ENCODE measurements at places on chromosomes 2 and 18. TPM values are rescaled to one million over a fixed set of nuclear protein-coding genes. Genes with fewer than 3 reads are reported as not detected.
A peak's percentile ranks its signal among the peaks of the same experiment; 100 is the strongest.

The CCBE1 gene
- total RNA-seq: 8.0 TPM

The GREB1L gene
- 0.26 TPM for total RNA-seq

The AFF3 gene
- 1.2 TPM for total RNA-seq

The KYNU gene
- total RNA-seq: 0.18 TPM

The XIRP2 gene
- total RNA-seq: 0.87 TPM

The POTEJ gene
- not detected for total RNA-seq

The TDRD15 gene
- total RNA-seq: not detected

The CCDC102B gene
- 3.1 TPM for total RNA-seq

GRCh38 chr2:221451862-221452788 is 120.0 kb downstream of the EPHA4 start:
- H3K4me3 ChIP-seq: no peak overlapping the region
- H3K36me3 ChIP-seq: peaks cover 18% of the 10 kb centered on the region
- H3K4me1 ChIP-seq: peaks cover 30% of the 10 kb centered on the region

GRCh38 chr2:118223992-118224894 is 136.0 kb downstream of the INSIG2 start:
- H3K4me3 ChIP-seq: peak overlapping the region; percentile 88
- H3K36me3 ChIP-seq: no peaks in the 10 kb centered on the region
- peaks cover 33% of the 10 kb centered on the region for H3K4me1 ChIP-seq
- peaks cover 29% of the 10 kb centered on the region for H3K27me3 ChIP-seq

DNA sequence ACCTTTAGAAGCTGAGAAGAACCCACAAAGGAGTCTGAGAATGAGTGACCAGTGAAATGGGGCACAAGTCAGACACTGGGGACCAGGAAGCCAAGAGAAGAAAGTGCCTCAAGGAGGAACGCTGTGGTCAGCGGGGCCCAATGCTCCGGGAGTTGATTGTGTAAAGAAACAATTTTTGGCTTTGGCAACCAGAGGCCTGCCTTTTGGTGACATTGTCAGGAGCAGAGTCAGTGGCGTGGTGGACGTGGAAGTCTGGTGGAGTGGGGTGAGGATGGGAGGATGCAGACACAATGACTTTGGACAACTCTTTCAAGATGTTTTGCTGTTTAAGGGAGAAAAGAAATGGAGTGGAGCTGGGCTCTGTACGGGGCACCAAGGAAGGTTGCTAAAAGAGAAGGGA is 100.2 kb upstream of the SEC11C start:
- 0 out of 2 replicates have a peak, but pooled peaks cover 6% of the 10 kb centered on the region for H3K4me1 ChIP-seq
- no peak for DNase-seq
- H3K4me3 ChIP-seq: no peak overlapping the region
- no peaks in the 10 kb centered on the region for H3K36me3 ChIP-seq

GRCh38 chr2:99867770-99868169 is 274.6 kb downstream of the AFF3 start:
- no peak overlapping the region for H3K27ac ChIP-seq
- no peaks in the 10 kb centered on the region for H3K27me3 ChIP-seq
- no peak for DNase-seq
- no peaks in the 10 kb centered on the region for H3K4me1 ChIP-seq
- H3K36me3 ChIP-seq: no peaks in the 10 kb centered on the region
- H3K4me3 ChIP-seq: no peak overlapping the region

DNA sequence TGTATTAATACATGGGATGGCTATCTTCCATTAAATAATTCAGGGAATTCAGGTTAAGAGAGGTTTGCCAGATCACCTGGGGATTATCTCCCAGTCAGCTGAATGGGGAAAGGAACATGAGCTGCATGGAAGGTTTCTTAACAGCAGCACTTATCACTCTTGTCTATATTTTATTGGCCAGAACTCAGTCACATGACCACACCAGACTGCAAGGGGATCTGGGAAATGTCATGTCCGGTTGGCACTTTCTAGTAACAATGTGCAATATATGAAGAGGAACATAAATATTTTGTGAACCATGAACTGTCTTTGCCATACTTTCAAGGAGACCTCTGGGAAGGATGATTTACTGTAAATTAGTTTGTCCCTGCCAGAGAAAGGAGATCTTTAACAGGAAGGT is 599.1 kb downstream of the SLC4A3 start:
- DNase-seq: no peak
- no peaks in the 10 kb centered on the region for H3K27me3 ChIP-seq
- peaks cover 16% of the 10 kb centered on the region for H3K4me1 ChIP-seq
- H3K27ac ChIP-seq: no peak overlapping the region
- no peak overlapping the region for H3K4me3 ChIP-seq

DNA sequence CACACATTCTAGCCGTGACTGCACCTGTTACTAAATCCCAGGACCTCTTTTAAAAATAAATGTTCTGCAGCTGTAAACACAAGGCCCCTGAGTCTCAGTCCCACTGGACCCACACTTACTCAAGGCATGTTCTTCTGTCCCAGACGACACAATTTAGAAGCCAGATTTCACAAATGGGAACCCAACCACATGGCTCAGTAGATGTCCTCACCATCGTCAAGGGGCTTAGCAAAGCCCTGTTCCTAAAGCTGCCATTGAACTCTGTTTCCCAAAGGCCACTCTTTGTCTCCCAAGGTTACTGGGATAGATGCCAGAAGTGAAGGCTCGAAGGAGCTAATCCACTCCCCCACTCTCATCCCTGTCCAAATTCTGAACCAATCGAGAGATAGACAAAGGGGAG is 301.0 kb downstream of the GALR1 start:
- H3K27me3 ChIP-seq: no peaks in the 10 kb centered on the region
- no peaks in the 10 kb centered on the region for H3K36me3 ChIP-seq
- no peak overlapping the region for H3K27ac ChIP-seq
- no peak overlapping the region for H3K4me3 ChIP-seq
- no peaks in the 10 kb centered on the region for H3K4me1 ChIP-seq
- no peak for DNase-seq

GRCh38 chr2:152766928-152767327 is 48.5 kb downstream of the ARL6IP6 start:
- no peak overlapping the region for H3K4me3 ChIP-seq
- no peaks in the 10 kb centered on the region for H3K27me3 ChIP-seq
- no peaks in the 10 kb centered on the region for H3K4me1 ChIP-seq
- H3K27ac ChIP-seq: no peak overlapping the region
- DNase-seq: no peak

GRCh38 chr2:157107877-157108276 is 149.6 kb upstream of the GALNT5 start:
- H3K36me3 ChIP-seq: no peaks in the 10 kb centered on the region
- no peaks in the 10 kb centered on the region for H3K4me1 ChIP-seq
- no peaks in the 10 kb centered on the region for H3K27me3 ChIP-seq
- no peak overlapping the region for H3K4me3 ChIP-seq

DNA sequence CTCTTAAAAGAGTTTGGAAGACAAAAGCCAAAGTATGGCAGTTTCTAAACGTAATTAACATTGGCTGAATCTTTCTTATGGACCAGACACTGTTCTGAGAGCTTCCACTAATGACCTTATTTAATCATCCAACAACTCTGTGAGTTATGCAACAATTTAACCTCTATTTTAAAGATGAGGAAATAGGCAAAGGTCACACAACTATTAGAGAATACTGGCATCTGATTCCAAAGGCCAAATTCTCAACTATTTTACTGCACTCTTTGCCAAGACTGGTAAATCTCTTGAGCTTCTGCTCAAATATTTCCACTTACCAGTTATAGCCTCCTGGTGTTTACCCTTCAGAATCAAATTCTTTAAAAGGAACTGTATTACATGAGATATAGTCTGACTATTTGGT is 42.1 kb upstream of the ERMN start:
- H3K36me3 ChIP-seq: peaks cover 9% of the 10 kb centered on the region
- no peak for DNase-seq
- no peaks in the 10 kb centered on the region for H3K27me3 ChIP-seq
- H3K27ac ChIP-seq: no peak overlapping the region
- peaks cover 9% of the 10 kb centered on the region for H3K4me1 ChIP-seq

- no peak overlapping the region for H3K4me3 ChIP-seq
- 0 out of 2 replicates have a peak, but pooled peaks cover 3% of the 10 kb centered on the region for H3K27me3 ChIP-seq
- H3K27ac ChIP-seq: no peak overlapping the region
- H3K4me1 ChIP-seq: peaks cover 29% of the 10 kb centered on the region
- no peaks in the 10 kb centered on the region for H3K36me3 ChIP-seq
Observed at GRCh38 chr2:231644426-231644825, 51.8 kb downstream of the TEX44 start.

GRCh38 chr2:215685238-215685990 is 249.5 kb upstream of the FN1 start:
- H3K4me1 ChIP-seq: no peaks in the 10 kb centered on the region
- no peak for DNase-seq
- H3K4me3 ChIP-seq: no peak overlapping the region

- H3K36me3 ChIP-seq: no peaks in the 10 kb centered on the region
- H3K4me1 ChIP-seq: no peaks in the 10 kb centered on the region
- no peaks in the 10 kb centered on the region for H3K27me3 ChIP-seq
- no peak overlapping the region for H3K4me3 ChIP-seq
Observed at GRCh38 chr2:202185156-202185555, 53.2 kb downstream of the SUMO1 start.

DNA sequence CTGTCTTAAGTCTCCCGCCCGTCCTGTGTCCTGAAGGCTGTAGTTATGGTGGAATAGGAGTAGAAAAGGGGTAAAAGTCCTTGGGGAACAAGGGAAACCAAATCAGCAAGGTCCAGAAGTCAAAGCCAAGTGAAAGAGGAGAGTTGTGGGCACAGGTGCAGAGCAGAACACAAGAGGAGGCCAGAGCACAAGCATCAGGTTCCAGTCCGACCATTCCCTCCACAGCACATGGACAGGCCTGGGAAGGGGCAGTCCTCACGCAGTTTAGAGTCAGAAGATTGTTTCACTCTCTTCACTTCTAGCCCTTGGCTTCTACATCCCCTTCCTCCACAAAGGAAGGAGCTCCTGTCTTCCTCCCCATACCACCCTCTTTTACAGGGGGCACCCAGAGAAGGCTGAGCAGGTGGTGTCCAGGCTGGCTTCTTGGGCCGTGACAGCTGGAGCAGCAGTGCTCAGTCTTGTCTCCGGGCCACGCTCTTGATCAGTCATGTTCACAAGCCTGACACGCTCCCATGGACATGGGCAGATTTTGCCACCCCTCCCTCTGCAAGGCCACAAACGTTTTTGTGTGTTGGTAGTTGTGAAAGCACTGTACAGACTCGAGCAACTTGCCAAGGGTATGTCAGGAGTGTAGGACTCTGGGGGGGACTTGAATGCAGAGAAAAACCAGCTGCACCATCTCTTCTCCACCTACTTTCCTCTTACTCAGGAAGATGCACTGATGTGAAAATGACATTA is 138.5 kb upstream of the DAPL1 start:
- peaks cover 7% of the 10 kb centered on the region for H3K36me3 ChIP-seq
- no peaks in the 10 kb centered on the region for H3K27me3 ChIP-seq
- no peak overlapping the region for H3K27ac ChIP-seq
- no peaks in the 10 kb centered on the region for H3K4me1 ChIP-seq
- no peak overlapping the region for H3K4me3 ChIP-seq

GRCh38 chr2:85579266-85579935 is 2.0 kb downstream of the VAMP8 start:
- H3K36me3 ChIP-seq: 0 out of 2 replicates have a peak, but pooled peaks cover 3% of the 10 kb centered on the region
- peaks cover 21% of the 10 kb centered on the region for H3K27me3 ChIP-seq
- peak overlapping the region; percentile 79 for H3K4me3 ChIP-seq
- peak overlapping the region; percentile 64 for H3K27ac ChIP-seq

DNA sequence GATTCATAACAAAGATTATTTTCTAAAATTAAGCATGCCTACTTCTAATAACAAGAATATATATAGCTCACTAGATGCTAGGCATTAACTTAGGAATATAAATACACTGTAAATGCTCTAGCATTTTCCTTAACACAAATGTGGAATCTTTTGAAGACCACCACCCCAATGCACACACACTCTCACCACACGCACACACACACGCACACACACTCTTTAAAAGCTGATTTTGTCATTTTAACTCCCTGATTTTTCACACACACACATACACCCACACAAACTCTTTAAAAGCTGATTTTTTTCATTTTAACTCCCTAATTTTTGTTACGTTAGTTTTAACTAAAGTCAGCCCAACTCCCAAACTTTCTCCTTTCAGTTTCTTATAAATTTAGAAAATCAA is 3.0 kb downstream of the COL5A2 start:
- H3K36me3 ChIP-seq: no peaks in the 10 kb centered on the region
- peaks cover 31% of the 10 kb centered on the region for H3K4me1 ChIP-seq
- H3K27ac ChIP-seq: no peak overlapping the region
- no peak for DNase-seq

DNA sequence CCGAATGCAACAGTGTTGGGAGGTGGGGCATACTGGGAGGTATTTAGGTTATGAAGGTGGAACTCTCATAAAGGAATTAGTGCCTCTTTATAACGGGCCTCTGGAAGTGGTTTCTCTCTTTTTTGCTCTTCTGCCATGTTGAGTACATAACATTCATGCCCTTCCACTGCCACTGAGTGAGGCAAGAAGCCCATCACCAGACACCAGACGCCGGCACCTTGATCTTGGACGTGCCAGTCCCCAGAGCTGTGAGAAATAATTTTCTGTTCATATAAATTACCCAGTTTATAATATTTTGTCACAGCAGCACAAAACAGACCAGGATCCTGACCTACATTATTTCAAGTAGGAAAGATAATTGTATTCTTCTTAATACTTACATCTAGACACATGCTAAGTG is 320.2 kb downstream of the NRXN1 start:
- no peaks in the 10 kb centered on the region for H3K27me3 ChIP-seq
- H3K4me3 ChIP-seq: no peak overlapping the region
- H3K27ac ChIP-seq: no peak overlapping the region
- no peaks in the 10 kb centered on the region for H3K36me3 ChIP-seq
- peaks cover 11% of the 10 kb centered on the region for H3K4me1 ChIP-seq

All from WTC11 (cell line).